ENCODE measurements at places on chromosomes 3 and 15.

DNA sequence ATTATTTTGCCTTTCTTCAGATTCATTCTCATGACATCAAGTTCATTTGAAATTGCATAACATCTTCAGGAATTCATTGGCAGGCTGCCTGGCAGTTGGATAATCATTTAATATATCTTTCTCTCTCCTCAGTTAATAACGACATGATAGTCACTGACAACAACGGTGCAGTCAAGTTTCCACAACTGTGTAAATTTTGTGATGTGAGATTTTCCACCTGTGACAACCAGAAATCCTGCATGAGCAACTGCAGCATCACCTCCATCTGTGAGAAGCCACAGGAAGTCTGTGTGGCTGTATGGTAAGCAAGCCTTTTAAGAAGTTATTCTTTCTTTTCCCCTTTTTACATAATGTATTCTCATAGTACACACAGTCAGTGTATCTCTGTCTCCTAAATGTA is 38.2 kb downstream of the TGFBR2 start:
- DNase-seq = no peak

DNA sequence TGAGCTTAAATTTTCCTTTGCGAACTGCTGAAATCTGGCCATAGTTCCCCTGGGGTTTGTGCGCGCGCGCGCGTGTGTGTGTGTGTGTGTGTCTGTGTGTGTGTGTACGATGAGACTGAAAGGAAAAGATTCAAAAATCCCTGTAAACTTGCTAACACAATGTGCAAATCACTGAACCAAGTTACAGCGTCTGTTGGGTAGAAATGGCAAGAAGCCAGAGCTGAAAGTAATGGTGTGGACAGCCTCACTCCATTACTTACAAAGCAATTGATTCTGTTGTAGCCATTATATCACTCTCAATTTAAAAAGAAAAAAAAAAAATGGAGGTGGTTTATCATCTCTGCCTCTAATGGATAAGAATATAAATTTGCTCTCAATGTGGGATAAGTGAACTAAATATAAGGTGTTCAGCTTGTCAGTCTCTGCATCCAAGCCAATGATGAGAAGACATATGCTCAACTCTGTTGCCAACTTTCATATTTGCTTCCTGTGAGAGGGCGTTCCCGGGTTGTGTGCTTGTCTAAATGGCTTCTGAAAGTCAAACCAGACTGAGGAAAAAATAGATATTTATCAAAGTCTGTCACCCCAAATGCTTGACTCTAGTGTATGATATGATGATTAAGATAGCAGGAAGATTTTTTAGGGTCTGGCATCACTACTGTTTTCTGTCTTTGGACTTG is 422.2 kb downstream of the ZNF385D start:
- DNase-seq = no peak

DNA sequence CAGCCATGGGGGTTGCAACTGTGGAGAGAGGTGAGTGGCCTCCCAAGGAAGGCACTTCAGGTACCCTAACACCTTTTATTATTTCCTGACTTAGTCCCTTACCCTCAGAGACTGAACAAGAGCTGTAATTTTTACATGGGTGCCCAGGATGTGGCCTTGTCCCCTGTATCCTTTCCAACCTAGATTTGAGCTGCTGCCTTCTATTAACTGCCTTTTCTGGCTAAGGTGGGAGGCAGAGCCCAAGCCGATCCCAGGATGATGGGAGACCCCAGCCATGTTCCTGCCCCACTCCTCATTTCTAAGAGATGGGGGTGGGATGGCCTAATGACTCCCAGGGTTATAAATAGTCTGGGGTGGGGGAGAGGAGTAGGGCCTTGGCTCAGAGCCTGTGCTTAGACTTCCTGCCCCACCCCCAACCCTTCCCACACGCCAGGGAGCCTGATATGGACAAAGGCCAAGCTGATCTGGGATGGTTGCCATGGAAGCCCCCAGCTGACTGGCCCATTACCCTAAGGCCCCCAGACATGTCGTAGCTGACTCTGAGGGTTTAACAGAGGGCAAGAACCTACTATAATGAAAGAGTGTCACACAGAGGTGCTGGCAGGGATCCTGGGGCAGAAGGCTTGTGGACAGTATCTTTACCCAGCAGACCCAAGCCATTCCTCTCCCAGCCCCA is 1.9 kb downstream of the KLHDC8B start:
- no peak for DNase-seq

- no peak for DNase-seq
Measured at GRCh38 chr3:89467898-89468363, 360.5 kb downstream of the EPHA3 start.

DNA sequence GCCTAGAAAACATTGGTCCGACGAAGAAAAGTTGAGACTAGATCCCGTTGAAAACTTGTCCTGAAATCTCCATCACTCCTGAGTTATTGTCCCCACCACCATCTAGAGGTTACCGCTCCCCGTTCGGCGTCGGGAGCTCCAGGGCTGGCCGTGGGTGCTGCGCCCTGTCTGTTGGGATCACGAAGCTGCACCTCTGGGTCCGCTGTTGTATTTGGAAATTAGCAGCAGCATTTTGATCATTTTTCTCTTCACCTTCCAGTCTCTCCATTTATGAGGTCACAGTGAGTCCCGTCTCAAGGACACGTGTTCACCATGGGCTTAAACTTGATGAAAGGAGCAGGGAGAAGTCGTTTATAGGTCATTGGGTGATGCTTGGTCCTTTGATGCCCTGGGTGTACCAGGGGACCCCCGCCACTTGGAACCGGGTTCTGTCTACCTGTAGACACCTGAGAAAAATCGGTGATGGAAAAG is 565 bp downstream of the MANF start:
- no peak for DNase-seq

- no peak for DNase-seq
Measured at GRCh38 chr3:194689493-194689944, 3.8 kb downstream of the FAM43A start.

DNA sequence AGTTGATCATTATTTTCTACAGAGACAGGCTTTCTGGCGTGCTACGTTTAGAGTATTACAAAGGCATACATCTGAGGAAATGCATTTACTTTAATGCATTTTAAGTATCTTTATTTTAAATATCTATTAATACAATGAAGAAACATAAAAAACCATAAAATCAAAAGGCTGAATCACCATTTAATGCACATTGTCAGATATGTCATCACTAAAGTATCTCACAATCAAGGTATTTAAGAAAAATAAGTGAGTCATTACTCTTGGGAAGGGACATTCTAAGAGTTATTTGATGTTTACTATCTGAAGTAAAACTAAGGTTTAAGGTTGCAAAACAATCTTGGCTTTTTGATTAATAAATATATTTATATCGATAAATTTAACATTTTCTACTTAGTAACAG is 102.2 kb downstream of the CTNNB1 start:
- DNase-seq = no peak

GRCh38 chr15:45328663-45329062 is 49.7 kb downstream of the GATM start:
- no peak for DNase-seq

DNA sequence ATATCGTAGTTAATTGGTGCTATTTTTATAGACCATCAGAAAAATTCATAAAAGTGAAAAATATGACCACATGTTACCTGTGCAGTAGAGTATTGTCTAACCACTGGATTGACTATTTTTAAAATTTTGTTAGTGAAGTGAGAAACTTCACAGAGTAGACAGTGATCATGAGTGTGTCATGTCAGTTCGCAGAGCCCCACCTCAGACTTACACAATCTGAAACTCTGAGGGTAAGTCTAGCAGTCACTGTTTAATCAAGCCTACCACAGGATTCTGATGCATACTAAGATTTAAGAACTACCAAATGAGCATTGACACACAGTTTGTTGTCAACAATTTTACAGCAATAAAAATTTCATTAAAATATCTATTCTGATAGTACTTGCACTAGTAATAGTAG is 552.9 kb upstream of the SUCLG2 start:
- DNase-seq = no peak

DNA sequence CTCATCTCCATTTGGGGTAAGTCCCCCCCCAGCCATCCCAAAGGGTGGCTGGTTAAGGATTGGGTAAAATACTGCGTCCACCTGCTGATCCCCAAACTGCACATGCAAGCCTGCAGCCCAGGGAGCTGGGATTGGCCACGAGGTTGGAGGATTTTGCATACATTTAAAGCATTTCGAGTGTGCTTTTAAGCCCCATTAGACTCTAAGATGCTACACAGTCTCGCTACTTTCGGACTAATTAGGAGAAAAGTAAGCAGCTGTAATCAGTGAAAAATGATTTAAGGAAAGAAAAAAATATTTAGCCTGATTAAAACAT is 23.9 kb downstream of the SLC6A6 start:
- no peak for DNase-seq

- peak; percentile 44 for DNase-seq
Measured at GRCh38 chr3:69236812-69237707, 114.7 kb upstream of the LMOD3 start.

DNA sequence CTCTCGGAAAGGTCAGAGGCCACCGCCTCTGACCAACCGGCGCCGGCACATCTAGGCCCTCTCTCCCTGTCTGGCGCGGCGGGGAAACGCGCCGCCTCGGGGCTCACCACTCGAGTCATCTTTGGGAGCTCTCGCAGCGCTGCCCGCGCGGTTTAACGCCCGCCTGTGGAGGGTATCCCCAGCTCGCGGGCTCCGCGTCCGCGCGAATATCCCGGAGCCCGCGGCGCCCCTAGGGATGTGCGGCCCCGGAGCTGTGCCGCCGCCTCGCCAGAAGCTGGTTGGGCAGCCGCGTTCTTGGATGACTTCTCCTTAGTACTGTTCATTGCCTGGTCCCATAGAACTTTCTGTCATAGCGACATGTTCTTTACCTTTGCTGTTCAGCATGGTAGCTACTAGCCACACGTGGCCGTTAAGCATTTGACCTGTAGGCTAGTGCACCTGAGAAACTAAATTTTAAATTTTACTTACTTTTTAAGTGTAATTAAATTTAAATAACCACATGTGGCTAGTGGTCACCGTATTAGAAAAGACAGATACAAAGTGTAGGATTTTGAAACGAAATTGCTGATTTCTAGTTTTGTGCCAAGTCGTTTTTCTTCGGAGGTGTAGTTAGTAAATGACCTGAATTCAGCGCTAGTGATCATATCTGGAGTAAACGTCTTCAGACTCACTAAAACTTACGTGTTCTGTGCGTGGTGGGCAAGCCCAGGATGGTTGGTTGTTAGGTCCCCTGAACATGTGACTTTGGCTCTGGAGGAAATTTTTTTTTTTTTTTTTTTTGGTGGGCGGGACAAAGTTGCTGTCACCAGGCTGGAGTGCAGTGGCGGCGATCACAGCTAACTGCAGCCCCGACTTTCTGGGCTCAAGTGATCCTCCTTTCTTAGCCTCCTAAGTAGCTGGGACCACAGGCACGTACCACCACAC is 835 bp downstream of the ARIH2 start:
- DNase-seq = peak; percentile 32

GRCh38 chr3:53153980-53154379 is 7.0 kb upstream of the PRKCD start:
- DNase-seq = no peak

- DNase-seq = no peak
Measured at GRCh38 chr3:75061806-75062205, 447.3 kb upstream of the CNTN3 start.

DNA sequence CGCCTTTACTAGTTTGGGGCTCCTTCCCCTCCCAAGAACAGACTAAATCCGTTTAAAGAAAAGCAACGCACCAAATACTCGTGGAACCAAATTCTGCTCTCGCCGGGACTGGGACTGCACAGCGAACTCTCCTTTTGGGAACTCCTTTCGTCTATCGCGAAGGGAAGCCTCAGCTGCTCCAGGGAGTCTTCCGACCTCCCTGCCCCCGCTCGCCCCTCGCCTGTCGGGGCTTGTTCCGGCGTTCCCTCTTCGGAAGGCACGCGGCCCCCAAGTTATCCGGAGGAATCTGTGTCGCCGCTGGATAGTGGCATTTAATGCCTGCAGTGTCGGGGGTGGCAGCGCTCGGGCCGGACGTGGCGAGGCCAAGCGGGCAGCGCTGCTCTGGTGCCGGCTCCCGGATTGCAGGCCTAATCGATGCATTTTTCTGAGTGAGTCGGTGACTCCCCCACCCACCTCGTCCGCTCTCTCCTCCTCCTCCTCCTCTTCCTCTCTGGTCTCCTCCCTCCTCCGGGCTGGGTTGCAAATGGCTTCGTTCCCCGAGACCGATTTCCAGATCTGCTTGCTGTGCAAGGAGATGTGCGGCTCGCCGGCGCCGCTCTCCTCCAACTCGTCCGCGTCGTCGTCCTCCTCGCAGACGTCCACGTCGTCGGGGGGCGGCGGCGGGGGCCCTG is at the start of gene TRIM71:
Gene TRIM71, plus strand, starts transcription at position 440 of the 671 bp plus-strand sequence. Its CDS starts 84 bp downstream, at position 524.
- no peak for DNase-seq

- no peak for DNase-seq
Measured at GRCh38 chr3:46887980-46888494, 10.5 kb downstream of the PTH1R start.

DNA sequence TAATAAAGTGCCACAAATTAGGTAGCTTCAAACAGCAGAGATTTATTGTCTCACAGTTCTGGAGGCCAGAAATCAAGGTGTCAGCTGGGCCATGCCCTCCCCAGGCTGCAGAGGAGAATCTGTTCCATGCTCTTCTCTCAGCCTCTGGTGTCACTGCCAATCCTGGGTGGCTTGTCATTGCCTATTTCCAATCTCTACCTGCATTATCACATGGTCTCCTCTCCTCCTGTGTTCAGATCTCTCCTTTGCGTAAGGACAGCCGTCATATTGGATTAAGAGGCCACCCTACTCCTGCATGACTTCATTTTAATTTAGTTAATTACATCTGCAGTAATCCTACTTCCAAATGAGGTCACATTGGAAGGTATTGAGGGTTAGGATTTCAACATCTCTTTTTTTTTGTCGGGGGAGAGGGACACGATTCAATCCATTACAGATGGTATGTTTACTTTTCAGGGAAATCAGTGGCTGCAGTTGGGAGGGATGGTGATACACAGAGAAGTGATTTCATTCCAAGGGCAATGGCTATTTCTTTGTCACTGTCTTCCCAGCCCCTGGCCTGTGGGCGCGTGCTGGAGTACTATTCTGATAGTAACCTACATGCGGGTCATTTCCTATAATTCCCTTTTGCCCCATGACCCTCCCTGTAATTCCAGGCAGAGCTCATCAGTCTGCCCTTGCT is 169.4 kb downstream of the MINAR1 start:
- DNase-seq = no peak

DNA sequence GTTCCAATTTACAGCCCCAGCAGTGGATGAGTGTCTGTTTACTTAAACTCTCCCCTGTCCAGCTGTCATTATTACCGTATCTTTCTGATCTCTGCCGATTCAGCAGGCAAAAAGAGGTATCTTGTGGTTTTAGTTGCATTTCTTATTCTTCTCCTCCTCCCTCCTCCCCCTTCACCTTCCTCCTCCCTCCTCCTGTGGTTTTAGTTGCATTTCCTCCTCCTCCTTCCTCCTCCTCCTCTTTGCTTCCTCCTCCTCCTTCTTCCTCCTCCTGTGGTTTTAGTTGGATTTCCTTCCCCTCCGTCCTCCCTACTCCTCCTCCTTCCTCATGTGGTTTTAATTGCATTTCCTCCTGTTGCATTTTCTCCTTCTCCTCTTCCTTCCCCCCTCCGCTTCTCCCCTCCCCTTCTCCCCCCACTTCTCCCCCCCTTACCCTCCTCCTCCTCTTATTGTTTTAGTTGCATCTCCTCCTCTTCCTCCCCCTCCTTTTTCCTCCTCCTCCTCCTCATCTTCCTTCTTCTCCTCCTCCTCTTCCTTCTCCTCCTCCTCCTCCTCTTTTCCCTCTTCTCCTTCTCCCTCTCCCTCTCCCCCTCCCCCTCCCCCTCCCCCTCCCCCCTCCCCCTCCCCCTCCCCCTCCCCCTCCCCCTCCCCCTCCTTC is 25.3 kb upstream of the VPS33B start:
- no peak for DNase-seq

GRCh38 chr15:72231833-72232478 is 966 bp upstream of the PKM start:
- DNase-seq = peak; percentile 50
